GM23248 (cell line): ENCODE measurements at places on chromosomes 4 and X. TPM values are rescaled to one million over a fixed set of nuclear protein-coding genes. Genes with fewer than 3 reads are reported as not detected.

The CNKSR2 gene
- 0.51 and 0.76 TPM in 2 replicates for total RNA-seq

The FAM149A gene
- total RNA-seq: 0.13 and 3.4 TPM in 2 replicates

The MAGEA4 gene
- total RNA-seq: not detected in 2 replicates

The MAGEE1 gene
- total RNA-seq: 0.86 and 1.1 TPM in 2 replicates

The COL25A1 gene
- 0.13 TPM in 1 of 2 replicates, not detected in the other for total RNA-seq

The HERC5 gene
- 0.32 TPM in 1 of 2 replicates, not detected in the other for total RNA-seq

The PWWP3B gene
- total RNA-seq: not detected in 2 replicates

The SLITRK2 gene
- total RNA-seq: not detected in 2 replicates

GRCh38 chr4:15186149-15186548 lies 183.9 kb downstream of the CPEB2 start:
- peak; percentile 75 for DNase-seq

- DNase-seq: peak; percentile 85
Measured at GRCh38 chr4:74473155-74473811, 28.3 kb downstream of the AREG start.

GRCh38 chr4:158724637-158725036 lies 1.4 kb upstream of the PPID start:
- no peak for DNase-seq

DNA sequence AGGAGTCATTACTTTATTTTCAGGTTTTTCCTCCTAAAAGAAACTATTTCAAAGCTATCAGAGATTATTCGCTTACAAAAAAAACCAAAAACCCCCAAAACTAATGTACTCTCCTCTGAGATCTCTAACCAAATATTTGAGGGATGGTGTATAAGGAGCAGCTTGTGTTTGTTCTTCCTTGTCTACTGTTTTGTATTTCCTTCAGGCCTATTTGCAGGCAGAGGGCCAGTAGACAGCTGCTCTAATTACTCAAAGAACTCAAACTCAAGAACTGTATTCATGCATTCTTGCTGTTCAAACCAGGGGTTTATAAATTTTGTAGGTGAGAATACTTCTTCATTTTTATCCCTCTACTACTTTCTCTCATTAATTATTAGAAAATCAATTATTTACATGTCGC lies 51.3 kb downstream of the SH3RF1 start:
- DNase-seq: no peak

- DNase-seq: no peak
Measured at GRCh38 chr4:87500092-87500462, 29.1 kb downstream of the SPARCL1 start.

- no peak for DNase-seq
Measured at GRCh38 chr4:178340468-178340867, 898.2 kb upstream of the AGA start.

GRCh38 chrX:72142794-72143608 lies 11.3 kb upstream of the RTL5 start:
- DNase-seq: no peak

- no peak for DNase-seq
Measured at GRCh38 chr4:136909626-136910025, 622.7 kb downstream of the PCDH18 start.

DNA sequence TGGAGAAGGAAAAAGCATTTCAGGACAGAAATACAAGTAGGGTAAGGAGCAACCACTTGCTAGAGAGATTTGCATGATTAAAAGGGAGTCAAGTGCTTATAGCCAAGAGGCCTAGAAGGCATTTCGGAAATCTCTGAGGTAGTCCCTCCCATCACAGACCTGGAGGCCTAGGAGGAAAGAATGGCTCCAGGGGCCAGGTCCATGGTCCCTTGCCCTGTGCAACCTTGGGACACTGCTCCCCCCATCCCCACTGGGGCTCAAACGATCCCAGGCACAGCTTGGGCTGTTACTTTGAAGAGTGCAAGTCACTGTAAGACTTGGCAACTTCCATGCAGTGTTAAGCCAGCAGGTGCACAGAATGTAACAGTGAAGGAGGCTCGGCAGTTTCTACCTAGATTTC lies 51.2 kb upstream of the FBXW7 start:
- DNase-seq: no peak

DNA sequence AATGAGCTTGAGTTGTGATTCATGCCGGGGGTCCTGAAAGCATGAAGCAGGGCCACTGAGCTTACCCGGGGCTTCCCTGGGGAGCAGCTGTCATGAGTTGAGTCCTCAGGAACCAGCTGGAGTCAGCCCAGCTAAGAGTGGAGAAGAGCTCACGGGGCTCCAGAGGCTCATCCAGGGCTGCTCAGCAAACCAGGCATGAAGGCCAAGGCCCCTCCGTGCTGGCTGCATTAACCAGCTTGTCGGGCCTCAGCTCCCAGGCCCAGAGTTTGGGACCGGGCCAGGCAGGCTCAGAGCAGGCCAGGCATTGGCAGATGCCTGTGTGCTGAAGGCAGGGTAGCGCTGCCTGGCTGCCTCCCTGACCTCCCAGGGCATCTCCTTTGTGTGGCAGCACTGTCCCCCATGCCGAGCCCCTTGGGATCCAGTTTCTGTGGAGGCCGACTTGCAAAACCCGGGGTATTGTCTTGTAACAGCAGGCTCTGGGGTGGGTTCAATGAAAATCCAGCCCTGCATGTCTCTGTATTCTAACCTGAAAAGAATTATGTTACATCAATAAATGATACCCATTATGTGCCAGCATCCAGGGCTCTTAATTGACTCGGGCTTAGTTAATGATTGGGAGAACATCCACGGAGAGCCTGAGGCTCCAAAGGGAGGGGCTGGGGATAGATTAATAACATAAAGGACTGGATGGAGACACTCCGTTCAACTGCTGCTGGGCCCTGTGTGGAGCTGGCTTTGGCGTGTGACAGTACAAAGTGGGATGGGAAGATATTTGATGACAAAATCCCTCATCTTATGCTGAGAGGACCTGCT lies 68.0 kb upstream of the MSX1 start:
- peak; percentile 75 for DNase-seq

- DNase-seq: peak; percentile 27
Measured at GRCh38 chr4:14221176-14221575, 593.7 kb upstream of the BOD1L1 start.

GRCh38 chr4:84389406-84389805 lies 109.7 kb downstream of the NKX6-1 start:
- peak; percentile 23 for DNase-seq

GRCh38 chrX:10189317-10190268 lies 32.8 kb downstream of the CLCN4 start:
- DNase-seq: peak; percentile 58

GRCh38 chr4:87152310-87153041 lies 67.9 kb downstream of the KLHL8 start:
- no peak for DNase-seq

DNA sequence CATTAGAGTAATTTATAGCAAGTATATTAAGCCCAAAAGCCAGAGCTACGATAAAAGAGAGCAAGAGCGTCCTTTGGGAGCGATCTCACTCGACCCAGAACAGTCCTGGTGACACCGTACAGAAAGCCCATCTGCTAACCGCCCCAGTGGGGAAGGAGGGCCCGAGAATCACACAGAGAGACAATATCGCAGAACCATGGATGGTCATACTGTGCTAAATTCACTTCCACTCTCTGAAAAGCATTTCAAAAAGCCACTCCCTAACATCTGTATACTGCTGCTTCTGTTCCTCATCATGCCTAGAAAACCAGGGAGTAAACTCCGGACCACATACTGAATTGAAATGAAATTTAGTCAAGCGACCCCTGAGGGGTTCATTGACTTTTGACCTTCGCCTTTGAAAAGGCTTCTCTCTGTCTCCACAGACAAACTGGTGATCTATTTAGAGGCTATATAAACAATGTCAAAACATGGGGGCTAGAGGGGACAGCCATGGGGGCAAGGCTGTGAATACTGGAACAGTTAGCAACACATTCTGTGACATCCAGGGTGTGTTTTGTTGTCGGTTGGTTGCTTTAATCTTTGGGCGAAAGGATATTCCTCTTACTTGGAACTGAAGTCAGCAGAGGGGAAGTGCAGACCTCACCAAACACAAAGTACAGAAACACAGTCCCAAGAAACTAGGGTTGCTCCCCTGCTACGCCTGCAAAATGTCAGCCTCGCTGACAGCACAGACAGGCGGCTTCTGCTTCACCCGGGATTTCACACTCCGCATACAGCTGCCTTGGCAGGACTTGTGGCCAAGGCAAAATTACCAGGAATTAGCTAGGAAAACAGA lies 129.0 kb upstream of the RASGEF1B start:
- no peak for DNase-seq

DNA sequence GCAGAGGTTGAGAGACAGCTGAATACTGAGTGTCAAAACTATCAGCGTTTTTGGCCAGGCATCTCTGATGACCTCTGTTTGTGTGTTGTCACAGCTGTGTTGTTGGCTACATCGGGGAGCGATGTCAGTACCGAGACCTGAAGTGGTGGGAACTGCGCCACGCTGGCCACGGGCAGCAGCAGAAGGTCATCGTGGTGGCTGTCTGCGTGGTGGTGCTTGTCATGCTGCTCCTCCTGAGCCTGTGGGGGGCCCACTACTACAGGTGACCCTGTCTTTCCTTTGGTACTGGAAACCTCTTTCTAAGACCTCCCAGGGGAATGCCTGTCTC lies 86.9 kb downstream of the EGF start:
- DNase-seq: no peak

DNA sequence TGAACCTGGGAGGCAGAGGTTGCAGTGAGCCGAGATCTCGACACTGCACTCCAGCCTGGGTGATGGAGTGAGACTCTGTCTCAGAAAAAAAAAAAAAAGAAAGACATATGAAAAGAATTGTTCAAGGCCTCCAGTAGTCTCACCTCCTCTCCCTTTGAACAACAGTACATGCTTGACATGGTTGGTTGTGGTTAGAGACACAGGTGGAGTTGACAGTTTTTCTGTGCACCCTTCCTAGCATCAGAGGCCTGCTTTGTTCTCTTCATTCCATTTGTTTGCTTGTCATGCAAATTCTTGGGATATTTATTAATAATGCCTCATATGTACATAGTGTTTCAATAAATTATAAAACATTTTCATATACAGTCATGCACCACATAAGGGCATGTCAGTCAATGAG lies 18.3 kb upstream of the PDCL2 start:
- DNase-seq: no peak

- peak; percentile 41 for DNase-seq
Measured at GRCh38 chrX:150873616-150874015, 24.9 kb downstream of the CD99L2 start.

GRCh38 chrX:7027071-7027470 lies 120.4 kb upstream of the STS start:
- no peak for DNase-seq

DNA sequence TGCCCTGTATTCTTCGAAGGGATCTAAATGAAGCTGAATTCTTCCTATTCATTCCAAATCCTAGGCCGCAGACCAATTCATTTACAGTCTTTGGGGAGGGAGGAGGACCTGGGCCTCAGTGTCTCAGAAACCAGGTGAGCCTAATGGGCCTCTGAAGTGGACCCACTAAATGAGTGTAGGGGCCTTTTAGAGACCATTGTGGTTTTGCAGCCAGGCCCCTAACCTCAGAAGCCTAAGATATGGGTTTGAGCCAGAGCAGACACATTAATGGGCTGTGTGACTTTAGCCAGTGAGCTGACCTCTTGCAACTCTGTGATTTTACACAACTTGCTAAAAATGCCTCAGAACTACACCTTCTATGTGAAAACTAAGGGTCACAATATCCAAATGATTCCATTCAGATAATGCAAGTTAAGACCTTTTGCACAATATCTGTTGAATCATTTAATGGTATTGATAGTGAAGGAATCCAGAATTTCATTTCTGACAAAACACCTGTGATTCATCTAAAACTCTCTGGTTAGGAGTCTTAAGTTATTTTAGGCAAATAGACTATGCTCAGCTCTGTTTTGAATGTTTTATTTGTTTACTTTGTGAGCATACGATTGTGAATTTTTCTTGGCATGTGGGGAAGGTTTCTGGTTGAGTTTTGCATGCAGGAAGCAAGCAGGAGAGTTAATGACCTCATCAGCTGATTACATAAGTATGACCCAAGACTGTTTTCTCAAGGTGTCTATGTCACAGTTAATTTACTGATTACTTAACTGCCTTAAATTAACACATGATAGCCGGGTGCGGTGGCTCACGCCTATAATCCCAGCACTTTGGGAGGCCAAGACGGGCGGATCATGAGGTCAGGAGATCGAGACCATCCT lies 75.0 kb downstream of the EVC start:
- DNase-seq: peak; percentile 66

DNA sequence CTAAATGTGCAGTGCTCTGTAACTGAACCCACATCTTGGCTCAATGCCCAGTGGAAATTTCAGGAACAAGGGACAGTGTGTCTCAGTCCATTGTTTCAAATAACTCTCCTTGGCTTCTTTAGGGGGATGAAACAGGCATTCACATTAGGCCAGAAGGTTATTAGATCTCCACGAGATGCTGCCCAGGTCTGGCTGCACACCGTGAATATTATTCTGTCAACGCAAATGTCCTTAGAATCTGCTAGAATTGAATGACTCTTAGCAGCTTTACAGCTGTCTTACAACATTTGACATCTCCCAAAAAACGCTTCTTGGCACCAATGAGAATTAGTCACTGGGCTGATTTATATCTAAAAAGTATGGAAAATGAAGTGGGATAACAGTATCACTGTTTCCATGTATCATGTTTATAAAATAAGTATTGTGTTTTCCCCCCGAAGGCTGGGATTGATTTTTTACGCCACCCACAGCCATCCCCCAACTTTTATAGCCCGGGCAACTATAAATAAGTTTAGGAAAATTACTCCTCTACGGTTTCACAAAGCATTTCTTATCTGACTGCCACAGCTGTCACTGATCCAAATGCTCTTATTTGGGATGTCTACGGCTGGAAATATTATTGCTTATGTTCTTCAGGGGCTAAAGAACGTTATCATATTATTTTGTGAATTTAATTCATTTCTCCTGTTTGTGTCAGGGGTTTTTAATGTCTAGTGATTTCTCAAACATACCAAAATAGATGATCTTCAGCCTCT lies 559.7 kb upstream of the FAT1 start:
- DNase-seq: peak; percentile 9

DNA sequence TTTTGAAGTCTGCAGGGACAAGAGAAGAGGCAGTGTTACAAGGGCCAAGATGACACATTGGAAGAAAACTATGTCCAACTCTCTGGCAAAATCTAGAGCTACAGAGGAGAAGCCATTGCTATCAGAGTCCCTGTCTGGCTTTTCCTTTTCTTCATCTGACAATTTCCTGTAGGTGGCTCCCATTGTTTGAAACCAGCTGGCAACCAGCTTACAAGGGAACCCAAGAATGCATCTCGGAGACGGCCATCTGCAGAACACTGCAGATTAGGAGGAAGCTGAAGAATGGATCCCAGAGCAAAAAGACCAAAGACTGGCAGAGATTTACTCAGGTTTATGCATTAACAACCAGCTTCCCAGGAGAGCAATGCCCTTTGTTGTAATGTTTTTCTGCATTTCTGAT lies 216.2 kb upstream of the CTSO start:
- DNase-seq: peak; percentile 26

GRCh38 chrX:34275699-34276098 lies 143.6 kb upstream of the FAM47A start:
- no peak for DNase-seq

GRCh38 chrX:135931644-135932487 lies 38.4 kb downstream of the SAGE1 start:
- peak; percentile 42 for DNase-seq

GRCh38 chr4:80311130-80311529 lies 24.4 kb upstream of the CFAP299 start:
- no peak for DNase-seq

- no peak for DNase-seq
Measured at GRCh38 chr4:23438764-23439163, 451.1 kb downstream of the PPARGC1A start.
